Chondrocyte (in vitro differentiated cells): ENCODE measurements at places on chromosomes 13 and 19.

- no peak for DNase-seq
These were observed 11.1 kb downstream of the PROZ start for GRCh38 chr13:113169277-113170272.

- DNase-seq = no peak
These were observed 2.6 kb upstream of the DHRS12 start for GRCh38 chr13:51806566-51806965.

DNA sequence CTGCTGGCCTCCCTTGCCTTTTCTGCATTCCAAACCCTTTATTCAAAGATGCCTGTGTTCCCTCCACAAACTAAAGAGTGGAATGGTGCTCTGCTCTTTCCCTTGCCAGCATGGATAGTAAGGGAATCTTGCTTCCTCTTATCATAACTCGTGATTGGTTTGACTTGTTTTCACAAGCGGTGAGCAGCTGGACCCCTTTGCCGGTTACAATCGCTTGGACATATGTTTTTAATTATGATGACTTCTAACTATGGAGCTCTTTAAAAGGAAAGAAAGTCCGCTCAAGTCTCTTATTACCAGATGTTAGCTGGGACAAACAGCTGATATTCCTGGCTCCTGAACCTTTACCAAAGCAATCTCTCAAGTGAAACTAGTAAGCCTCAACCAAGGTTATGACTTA is 1094.7 kb downstream of the UQCRFS1 start:
- DNase-seq = no peak

GRCh38 chr19:14530506-14530905 is 1.1 kb downstream of the TECR start:
- DNase-seq = no peak

DNA sequence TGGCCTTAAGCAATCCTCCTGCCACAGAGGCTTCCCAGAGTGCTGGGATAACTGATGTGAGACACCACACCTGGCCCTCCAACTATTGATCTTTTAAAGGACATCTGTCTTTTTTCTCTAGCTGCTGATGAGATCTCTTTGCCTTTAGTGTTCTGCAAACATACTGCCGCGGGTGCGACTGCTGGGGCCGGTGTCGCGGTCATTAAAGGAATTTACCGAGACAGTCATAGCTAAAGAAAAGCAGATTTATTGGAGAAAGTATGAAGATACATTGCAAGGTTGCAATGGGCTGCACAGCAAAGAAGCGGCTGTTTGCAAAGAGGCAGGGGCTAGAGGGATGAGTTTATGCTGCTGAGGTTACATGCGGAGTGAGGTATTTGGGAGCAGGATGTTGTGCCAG is 31.2 kb upstream of the LRRC4B start:
- DNase-seq = no peak

DNA sequence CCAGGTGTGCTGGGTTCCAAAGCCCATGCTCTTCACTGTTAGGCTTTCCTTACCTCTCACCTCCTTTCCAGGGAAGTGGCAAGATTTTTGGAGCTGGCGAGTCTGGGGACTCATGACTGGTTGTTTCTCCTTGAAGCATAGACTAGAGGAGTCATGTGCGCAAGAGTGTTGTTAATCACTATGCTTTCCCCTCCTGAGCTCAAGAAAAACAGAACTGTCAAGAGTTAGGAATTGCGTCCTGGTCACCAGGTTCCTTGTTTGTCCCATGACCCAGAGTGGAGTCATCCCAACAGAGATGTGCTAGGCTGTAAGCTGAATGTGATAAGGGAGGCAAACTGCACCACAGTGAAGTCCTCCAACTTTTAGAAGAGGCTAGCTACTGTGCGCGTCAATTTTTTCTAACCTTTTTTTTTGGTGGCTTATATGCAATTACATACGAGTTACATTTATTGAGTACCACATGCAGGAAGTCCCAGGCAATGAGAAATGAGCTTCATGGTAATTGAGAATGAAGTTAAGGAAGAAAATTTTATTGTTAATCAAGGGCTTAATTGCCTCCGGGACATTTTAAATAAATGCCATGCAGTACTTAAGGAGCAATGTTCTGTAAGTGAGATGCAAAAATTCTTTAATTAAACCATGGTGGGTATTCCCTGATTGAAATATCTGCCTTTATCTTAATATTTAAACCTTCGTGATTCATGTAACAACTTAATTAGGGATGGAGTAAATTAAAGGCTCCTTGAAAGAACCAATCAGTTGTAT is 233.9 kb downstream of the ZIC5 start:
- DNase-seq = no peak

GRCh38 chr19:2312820-2313501 is 5.0 kb upstream of the LINGO3 start:
- DNase-seq = no peak
